ENCODE measurements at places on chromosomes 12 and 14.
A peak's percentile ranks its signal among the peaks of the same experiment; 100 is the strongest.

- no peak for DNase-seq
These were observed 208.2 kb upstream of the RTL1 start for GRCh38 chr14:101111620-101112290.

DNA sequence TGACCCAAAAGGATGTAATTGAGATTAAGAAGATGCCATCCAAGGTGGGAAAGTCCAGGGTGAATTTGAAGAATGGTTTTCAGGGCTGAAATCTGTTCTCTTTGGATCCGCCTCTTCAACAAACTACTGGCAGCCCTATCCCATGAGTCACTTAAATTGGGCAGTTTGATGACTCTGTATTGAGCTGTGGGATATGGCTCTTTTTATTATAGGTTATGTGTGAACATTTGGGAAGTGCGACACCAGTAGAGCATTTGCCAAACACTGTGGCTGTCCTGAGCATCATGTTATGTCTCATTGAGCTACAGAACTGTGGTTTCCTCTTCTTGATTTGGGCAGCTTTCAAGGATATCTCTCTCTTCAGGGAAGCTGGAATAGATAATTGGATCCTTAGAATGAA lies 22.3 kb downstream of the IFT43 start:
- no peak for DNase-seq

- no peak for DNase-seq
These were observed 250.5 kb upstream of the PELI2 start for GRCh38 chr14:55867719-55868118.

- no peak for DNase-seq
These were observed 81.0 kb downstream of the CLMN start for GRCh38 chr14:95238487-95239298.

GRCh38 chr14:101878211-101878821 lies 86.1 kb upstream of the DYNC1H1 start:
- DNase-seq, result no peak

- DNase-seq, result no peak
These were observed 2.3 kb upstream of the CEBPE start for GRCh38 chr14:23121361-23121771.

DNA sequence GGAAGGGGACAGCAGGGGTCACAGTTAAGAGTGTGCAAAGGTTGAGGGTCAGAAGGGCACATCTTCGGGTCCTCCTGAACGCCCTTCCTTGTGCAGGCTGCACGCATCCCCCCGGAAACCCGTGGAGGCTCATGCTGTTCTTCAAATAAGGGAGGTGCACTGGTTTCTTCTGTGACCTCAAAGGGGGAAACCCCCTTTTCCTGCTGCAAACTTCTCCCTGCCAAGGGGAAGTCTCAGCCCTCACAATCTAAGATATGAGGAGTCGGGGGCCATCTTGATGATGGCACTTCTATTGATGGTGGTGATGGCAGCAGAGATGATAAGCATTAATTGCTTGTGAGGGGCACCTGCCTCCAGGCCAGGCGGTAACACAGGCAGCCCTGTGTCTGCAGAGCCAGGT lies 40.0 kb downstream of the ISCA2 start:
- no peak for DNase-seq

DNA sequence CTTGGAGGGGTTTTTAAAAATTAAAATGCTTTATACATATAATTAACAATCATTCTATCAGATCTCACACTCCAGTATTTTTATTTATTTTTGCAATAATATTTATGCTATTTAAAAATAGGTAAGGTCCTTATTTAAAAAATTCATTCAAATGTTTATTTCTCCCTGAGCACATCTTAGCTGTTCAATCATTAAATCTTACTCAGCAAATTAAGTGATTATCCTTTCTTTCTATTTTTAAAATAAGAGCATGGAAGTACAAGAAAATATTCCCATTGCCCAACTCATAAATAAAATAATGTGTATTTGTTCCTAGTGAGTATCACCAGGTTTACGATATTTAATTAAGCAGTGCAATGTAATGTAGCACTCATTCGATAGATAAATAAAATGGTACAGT lies 357.2 kb upstream of the RPL10L start:
- DNase-seq, result no peak

DNA sequence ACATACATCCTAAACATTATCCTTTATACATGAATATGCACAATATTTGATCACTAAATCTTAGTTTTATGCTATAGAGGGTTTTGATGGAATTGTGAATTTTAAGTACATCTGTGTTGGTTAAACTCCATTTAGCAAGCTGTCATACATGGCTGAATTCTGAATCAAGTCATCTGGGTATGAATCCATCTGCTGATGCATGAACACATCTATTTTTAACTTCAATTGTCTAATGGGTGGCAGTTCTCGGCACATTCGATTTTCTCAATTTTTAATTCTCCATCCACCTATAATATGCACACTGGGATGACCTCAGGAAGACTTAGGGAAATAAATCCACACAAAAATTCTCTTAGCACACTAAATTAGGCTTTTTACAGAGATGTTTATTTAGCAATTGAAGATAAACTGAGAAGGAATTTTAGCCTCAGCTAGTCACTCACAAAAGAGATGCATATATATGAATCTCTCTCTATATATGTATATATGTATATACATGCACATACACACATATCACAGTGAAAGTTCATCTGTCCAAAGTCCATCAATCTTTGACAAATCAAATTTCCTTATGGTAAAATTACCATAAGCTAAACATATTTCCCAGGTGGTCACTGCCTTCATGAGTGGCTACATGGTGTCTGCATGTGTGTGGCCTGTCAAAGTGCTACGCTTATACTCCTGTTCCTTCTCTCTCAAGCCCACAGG lies 44.5 kb upstream of the VPS33A start:
- no peak for DNase-seq

DNA sequence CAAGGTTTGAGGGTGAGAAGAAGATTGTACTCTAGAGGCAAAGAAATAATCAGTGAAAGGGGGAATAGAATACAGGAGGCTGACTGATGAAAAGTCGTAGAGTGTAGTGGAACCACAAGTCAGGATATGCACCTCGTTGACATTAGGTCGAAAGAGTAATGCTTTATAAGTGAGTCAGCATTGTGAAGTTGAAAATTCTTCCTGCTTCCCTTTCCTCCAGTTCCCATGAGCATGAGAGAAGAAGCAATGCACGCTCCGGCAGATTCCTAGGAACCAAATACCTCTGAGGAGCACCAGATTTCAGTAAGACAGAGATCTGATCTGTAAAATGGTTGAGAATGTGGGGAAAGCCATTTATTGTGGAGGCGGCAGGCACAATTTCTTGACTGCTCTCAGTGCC lies 16.5 kb downstream of the CCER1 start:
- no peak for DNase-seq

DNA sequence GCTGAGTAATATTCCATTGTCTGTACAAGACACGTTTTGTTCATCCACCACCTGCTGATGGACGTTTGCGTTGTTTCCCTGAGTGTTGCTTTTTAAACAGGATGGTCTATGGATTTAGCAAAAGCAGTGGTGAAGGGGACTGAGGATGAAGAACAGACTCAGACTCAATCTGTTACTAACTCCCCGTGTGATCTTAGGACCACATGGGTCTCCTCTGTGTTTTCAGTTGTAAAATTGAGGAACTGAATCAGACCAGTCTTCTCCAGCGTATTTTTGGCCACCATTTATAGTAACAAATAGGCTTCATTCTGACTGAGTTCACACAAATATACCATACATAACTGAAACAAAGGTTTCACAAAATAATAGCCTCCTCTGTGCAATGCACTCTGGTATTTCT lies 85.6 kb downstream of the FOXN3 start:
- DNase-seq, result no peak

- DNase-seq, result no peak
These were observed 64.2 kb downstream of the DNAI7 start for GRCh38 chr12:25130741-25131188.

- no peak for DNase-seq
These were observed 21.8 kb upstream of the EGLN3 start for GRCh38 chr14:33972583-33973081.

- DNase-seq, result no peak
These were observed 20.3 kb downstream of the FANCM start for GRCh38 chr14:45156067-45156466.

- DNase-seq, result no peak
These were observed 139.4 kb upstream of the KRR1 start for GRCh38 chr12:75650595-75651341.

- DNase-seq, result no peak
These were observed 61.2 kb downstream of the FBXL14 start for GRCh38 chr12:1533205-1533601.

DNA sequence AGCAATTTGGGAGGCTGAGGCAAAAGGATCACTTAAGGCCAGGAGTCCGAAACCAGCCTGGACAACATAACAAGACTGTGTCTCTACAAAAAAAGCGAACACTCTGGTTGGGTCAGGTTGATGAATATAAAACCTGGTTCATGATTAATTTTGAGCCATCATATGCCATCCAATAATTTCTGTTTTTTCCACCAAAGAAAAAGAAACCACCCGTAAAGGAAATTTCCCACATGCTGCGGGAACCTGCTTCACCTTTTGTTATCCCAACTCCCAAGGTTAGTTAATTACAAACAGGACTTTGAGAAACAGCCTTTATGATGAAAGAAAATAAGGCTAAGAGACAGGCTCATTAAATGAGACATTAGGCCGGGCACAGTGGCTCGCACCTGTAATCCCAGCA lies 24.1 kb upstream of the BICDL1 start:
- no peak for DNase-seq

DNA sequence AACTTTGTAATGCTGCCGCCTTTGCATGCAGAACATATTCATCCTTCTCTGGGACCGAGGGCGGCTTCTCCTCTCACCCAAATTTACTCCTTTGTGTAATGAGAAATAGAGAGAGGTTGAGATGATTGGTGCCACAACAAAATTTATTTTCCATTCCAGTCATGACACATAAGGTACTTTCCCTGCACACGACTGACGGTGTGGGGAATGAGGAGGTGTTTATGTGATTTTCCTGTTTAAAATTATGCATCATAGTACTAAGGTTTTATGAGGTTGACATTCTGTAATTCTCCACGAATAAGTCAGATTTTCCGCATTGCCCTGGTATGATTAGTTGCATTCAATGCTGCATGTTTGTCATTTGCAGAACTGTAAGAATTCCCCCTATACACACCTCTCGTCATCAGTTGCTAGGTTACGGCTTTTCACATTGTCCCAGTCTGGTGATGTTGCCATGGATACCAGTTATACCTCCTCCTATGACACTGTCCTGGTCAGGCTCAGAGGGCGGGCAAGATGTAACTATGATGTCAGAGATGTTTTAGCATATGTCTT lies 23.1 kb downstream of the BICDL1 start:
- peak; percentile 72 for DNase-seq

- DNase-seq, result no peak
These were observed 5.9 kb downstream of the FGF6 start for GRCh38 chr12:4439736-4440135.

GRCh38 chr14:22650046-22650739 lies 6.0 kb upstream of the OR6J1 start:
- DNase-seq, result no peak

DNA sequence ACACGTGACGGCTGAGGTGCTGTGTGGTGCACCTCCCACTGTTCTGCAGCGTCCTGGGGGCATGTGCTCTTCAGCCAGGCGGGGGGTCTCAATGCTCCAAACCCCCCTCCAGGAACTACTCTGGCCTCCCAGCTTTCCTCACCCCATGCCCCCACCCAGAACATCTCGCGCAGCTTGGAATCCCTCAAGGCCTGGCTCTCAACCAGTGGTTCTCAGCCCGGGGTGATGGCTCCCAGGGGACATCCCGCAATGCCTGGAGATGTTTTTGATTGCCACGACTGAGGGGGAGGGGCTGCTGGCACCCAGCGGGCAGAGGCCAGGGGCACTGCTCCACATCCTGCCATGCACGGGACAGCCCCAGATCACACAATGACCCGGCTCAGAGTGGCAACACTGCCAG lies 78.9 kb upstream of the DICER1 start:
- DNase-seq, result no peak

GRCh38 chr14:83470959-83471695 lies 1937.5 kb upstream of the SEL1L start:
- no peak for DNase-seq

DNA sequence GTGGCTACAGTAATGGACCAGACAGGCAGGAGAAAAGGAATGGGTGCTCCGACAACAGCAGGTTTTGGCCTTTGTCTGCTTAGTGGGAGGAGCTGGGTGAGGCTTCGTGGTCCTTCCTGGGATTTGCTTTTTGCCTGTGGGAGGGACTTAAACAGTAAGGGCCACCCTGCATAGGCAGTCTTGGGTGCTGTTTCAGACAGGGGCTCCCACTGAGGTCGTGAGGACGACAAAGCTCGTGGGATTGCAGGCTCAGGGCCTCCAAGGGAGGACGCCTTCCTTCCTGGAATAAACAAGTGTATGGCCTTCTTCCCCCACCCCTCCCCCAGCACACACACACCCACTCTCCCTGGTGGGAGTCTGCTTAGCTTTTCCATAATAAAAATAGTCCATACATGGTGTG lies 63.1 kb downstream of the FZD10 start:
- no peak for DNase-seq

- DNase-seq, result no peak
These were observed 40.0 kb downstream of the FGD6 start for GRCh38 chr12:95177201-95177768.

GRCh38 chr12:77767335-77767734 lies 63.4 kb upstream of the NAV3 start:
- no peak for DNase-seq

- no peak for DNase-seq
These were observed 7.8 kb upstream of the TAS2R46 start for GRCh38 chr12:11069854-11070365.

DNA sequence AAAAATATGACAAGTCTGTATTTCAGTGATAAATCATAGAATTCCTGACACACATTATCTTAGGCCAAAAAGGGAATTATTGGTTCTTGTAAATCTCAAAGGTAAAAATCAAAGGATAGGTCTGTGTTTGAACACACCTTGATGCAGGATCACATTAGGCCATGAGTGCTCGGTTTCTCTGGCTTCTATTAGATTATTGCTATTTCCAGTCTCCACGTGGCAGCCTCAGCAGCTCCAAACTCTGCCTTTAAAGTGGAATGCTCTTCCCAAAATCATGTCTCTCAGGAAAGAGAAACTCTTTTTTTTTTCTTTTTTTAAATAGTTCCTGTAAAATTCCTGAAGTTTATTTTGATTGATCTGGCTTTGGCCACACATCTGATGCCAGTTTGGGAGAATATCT lies 105.6 kb upstream of the FRMD6 start:
- no peak for DNase-seq

DNA sequence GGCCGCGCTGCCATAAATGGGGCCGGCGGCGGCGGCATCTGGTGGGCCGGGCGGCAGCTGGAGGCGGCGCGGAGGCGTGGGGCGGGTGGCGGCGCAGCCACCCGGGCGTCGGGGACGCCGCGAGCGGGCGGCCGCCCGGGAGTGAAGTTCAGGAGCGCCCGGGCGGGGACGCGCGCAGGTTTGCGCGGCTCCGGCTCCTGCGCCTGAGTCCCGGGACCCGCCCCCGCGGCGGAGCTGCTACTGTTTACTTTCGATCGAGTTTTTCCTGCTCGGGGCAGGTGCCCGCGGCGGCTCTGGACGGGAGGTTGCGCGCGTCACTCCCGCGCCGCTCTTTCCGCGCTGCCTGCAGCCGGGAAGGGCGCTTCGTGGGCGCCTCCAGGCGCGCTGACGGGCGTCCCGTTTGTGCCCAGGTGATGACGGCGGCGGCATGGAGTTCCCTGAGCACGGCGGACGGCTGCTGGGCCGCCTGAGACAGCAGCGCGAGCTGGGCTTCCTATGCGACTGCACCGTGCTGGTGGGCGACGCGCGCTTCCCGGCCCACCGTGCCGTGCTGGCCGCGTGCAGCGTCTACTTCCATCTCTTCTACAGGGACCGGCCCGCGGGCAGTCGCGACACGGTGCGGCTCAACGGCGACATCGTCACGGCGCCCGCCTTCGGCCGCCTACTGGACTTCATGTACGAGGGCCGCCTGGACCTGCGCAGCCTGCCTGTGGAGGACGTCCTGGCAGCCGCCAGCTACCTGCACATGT lies at the start of gene ZBTB42:
Gene ZBTB42, plus strand, starts transcription at position 331 of the 749 bp plus-strand sequence. Its CDS starts 97 bp downstream, at position 428.
- DNase-seq, result peak; percentile 53

Measured in activated CD8-positive, alpha-beta memory T cell treated with anti-CD3 and anti-CD28 coated beads for 1 hour (primary cell).